ENCODE measurements at places on chromosomes 4 and X.

DNA sequence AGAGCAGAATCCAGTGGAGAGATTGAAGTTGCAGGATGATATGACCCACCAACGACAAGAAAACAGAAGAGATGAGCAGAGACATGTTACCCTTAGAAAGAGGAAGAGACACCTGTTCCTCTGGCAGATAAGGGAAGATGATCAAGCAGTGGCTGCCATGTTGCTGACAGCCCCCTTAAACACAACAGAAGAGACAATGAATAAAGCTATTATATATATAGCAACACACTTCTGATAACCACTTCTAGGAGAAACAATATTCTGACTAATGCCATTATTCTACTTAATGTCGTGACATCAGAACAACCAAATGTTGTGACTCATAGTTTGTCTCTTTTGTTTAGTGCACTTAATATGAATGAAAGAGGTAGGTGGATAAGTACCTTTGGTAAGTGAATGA, 44.9 kb downstream of the SH3RF1 start:
- DNase-seq = no peak

DNA sequence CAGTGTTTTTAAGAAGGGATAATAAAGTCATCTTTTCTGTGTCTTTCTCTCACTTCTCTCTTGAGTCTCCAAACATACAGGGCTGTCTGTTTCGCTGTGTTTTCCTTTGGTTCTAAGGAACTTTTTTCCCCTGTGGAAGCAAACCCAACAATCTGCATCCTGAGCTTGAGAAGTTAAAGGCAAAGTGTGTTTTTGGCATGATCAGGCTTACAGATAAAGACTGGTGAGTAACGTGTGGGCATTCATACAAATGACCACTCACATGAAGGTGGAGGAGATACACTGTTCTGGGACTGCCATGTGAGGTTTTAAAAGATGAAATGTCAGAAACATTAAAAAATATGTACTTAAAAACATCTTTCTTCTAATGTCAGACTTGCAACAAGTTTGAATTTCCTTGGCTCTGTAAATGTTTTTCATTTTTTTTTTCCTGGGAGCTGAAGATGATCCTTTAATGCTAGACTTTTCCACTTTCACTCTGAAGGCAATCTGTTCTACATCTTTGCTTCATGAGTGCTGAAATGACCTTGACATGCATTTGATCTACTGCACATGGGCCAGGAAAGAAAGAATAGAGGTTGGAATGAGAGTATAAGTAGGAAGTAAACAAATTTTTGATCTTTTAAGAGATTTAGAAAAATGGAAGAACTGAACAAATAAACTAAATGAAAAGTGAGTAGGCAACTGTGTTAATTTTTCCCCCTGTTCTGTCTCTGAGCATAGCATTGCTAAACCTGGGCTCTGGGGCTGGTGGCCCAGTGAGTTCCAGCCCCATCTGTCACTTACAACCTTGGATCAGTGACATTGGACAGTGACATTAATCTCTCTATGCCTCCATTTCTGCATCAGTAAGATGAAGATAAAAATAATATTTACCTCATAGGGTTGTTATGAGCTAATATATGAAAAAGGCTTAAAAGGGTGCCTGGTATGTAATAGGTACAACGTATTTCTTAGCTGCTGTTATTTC, 151.1 kb upstream of the TBC1D9 start:
- no peak for DNase-seq

DNA sequence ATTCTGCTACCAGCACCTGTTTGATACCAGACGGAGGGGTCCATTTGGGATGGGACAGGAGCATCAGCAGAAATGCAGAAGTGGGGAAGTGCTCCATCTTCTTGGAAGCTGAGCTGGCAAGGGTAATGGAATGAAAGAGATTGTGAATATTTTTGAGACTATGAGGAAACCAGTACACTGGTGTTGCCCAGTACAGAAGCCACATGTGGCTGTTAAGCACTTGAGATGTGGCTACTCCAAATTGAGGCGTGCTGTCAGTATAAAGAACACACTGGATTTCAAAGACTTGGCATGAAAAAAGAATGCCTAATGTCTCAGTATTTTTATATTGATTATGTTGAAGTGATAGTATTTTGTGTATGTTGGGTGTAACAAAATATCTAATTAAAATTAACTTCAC, 153.4 kb downstream of the PTTG2 start:
- DNase-seq = no peak

- no peak for DNase-seq
Observed at GRCh38 chr4:109721033-109721432, 8.8 kb downstream of the PLA2G12A start.

- no peak for DNase-seq
Observed at GRCh38 chr4:25503779-25504178, 126.7 kb downstream of the ANAPC4 start.

- no peak for DNase-seq
Observed at GRCh38 chrX:109619771-109620170, 5.2 kb downstream of the KCNE5 start.

DNA sequence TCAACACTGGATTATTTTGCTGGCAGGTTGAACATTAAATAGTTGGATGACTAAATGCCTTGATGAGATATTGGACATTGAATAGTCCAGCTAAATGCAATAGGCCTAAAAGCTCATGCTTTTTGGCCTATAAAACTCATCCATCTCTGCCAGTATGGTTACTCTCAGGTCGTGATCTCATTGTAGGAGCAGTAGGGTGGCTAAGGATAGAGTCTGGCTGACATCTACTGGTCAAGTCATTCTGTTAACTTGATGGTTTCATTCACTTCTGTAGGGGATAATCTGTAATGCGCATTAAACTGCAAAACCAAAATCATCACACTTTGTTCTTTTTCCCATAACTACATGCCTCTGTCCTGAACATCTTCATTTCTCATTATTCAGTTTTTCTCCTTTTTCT, 227.0 kb downstream of the DKK2 start:
- DNase-seq = no peak

DNA sequence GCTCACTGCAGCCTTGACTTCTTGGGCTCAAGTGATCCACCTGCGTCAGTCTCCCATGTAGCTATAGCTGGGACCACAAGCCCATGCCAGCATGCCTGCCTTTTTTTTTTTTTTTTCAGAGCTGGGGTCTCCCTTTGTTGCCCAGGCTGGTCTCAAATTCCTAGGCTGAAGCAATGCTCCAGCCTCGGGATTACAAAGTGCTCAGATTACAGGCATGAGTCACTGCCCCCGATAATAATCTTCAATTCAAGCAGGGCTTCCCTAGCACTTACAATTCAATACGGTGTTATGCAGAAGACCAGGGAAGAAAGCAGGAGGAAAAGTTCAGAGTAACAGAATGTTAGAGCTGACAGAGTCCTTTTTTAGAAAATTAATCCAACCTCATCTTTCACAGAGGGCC, 26.1 kb downstream of the OTOP1 start:
- DNase-seq = no peak

DNA sequence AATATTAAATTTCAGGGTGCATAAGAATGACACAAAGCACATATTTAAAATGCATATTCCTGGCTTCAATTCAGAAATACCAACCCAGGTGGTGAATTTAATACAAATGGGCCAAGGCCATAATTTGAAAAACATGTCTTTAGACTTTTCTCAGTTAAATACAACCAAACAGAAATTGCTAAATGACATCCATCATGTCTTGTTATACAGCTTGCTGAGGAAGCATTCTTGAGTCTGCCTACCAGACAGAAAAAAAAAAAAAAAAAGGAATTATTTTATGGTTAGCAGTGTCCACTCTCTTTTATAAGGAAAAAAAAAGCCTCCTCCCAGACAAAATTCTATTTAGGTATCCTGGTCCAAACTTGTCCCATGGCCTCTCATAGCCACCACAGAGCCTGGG, 119.1 kb downstream of the PAPSS1 start:
- DNase-seq = no peak

DNA sequence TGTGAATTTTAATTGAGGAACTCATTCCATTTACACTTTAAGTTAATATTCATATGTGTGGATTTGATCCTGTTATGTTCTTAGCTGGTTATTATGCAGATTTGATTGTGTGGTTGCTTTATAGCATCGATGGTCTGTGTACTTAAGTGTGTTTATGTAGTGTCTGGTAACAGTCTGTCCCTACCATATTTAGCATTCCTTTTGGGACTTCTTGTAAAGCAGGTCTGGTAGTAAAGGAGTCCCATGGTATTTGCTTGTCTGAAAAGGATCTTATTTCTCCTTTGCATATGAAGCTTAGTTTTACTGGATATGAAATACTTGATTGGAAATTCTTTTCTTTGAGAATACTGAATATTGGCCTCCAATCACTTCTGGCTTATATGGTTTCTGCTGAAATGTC, 76.6 kb downstream of the KLF8 start:
- no peak for DNase-seq

GRCh38 chrX:38112566-38112965, 106.2 kb downstream of the SYTL5 start:
- no peak for DNase-seq

GRCh38 chr4:139773560-139774318, 108.1 kb downstream of the MGST2 start:
- DNase-seq = no peak

DNA sequence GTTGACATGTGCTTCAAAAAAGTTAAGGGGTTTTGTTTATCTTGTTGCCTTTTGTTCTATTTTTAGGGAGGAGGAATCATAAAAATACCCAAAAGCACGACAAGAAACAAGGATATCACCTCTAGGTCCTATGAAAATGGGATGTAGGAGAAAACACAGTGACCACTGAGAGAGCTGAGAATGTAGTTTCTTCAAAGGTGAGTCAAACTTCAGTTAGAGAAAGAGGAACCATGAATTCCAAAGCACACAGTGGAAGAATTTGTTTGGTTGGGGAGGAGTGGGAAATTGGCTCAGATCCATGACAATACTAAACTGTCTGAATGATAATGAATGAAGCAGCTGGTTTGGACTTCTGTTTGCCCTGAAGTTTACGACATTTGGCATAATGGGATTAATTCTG, 19.1 kb upstream of the FRYL start:
- no peak for DNase-seq

- DNase-seq = no peak
Observed at GRCh38 chr4:81418572-81418971, 53.1 kb downstream of the RASGEF1B start.

DNA sequence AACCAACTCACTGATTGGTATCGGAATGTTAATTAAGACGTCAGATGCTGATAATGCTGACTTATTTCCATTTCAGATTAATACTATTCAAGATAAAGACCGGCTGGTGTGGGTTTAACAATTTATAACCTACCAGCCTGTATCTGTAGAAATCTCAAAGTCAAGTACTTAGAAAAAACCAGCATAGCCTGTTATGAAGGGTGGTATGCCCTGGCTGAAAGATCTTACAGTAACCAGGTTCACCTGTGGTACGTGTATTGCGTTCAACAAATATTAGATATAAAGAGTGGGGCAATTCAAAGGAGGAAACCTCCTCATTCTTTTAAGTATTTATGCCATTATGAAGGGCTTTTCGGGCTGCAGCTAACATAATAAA, 240.8 kb upstream of the ANXA3 start:
- DNase-seq = no peak

DNA sequence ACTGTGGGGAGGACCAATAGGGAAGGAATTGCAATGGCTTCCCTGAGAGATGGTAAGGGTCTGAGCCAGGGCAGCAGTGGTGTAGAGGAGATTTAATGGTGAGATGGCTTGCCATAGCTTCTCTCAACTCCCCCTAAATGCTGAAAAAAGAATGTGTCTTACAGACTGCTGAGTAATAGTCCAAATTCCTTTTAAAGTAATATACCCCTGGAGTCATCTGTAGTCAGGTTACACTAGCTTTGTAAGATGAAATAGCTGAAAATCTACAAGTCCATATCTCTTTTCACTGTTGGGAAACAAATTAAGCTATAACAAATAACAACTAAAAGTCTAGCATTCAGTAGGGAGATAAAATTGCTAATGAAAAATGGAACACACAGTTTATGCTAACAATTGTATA, 33.5 kb downstream of the MAPK10 start:
- no peak for DNase-seq

DNA sequence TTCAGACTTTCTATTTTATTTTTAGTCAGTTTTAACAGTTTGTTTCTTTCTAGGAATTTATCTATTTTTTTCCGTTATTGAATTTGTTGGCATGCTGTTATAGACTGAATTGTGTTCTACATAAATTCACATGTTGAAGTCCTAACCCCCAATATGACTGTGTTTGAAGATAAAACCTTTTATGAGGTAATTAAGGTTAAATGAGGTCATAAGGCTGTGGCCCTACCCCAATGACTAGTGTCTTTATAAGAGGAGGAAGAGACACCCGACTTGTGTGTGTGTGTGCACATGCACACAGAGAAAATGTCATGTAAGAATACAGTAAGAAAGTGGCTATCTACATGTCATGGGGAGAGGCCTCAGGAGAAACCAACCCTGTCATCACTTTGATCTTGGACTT, 146.3 kb downstream of the BRWD3 start:
- no peak for DNase-seq

GRCh38 chr4:89708903-89709421, 128.0 kb downstream of the SNCA start:
- DNase-seq = no peak

- DNase-seq = no peak
Observed at GRCh38 chr4:108531461-108531860, 88.9 kb upstream of the RPL34 start.

DNA sequence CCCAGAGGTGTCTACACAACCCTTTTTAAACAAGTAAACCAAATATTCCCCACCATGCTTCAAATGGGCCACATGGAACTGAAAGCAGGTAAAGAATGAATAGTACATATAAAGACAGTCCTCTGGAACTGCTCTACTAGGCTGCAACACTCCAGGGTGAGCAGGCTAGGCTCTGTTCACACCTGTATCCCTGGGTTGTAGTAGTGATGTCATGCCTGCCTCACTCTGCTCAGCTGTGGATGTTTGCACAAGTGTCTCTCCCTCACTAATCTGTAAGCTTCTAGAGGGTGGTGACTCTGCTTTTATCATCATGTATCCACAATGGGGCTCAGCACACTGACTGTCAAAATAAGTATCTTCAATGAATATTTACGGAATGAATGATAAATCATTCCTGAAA, 20.4 kb downstream of the LEF1 start:
- no peak for DNase-seq

- no peak for DNase-seq
Observed at GRCh38 chrX:137236837-137237236, 203.0 kb upstream of the GPR101 start.

- peak; percentile 100 for DNase-seq
Observed at GRCh38 chr4:1346781-1347409, at the start of gene UVSSA. UVSSA (plus strand) TSS chr4:1347208; CDS start chr4:1348092, 884 bp downstream.

- DNase-seq = no peak
Observed at GRCh38 chr4:182955411-182955810, 38.2 kb upstream of the DCTD start.

DNA sequence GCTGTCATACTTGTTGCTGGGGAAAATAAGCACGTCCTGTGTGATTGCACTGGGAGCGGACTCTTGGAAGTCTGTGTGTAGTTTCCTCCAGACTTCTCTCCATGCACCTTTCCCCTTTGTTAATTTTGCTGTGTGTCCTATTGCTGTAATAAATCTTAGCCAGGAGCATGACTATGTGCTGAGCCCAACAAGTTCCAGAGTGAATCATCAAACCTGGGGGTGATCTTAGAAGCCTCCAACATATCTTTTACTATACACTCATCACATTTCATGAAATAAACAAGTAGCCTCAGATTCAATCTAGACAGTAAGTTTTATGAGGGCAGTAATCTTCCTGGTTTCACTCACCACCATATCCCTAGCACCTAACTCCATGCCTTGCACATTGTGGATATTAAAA, 43.3 kb upstream of the FGF13 start:
- no peak for DNase-seq

GRCh38 chr4:123110685-123111084, 188.3 kb upstream of the NUDT6 start:
- no peak for DNase-seq

GRCh38 chrX:38548508-38548907, 12.8 kb upstream of the TSPAN7 start:
- no peak for DNase-seq
